ENCODE measurements at places on chromosomes 4 and X.

GRCh38 chrX:9860826-9861225, 74.6 kb downstream of the SHROOM2 start:
- DNase-seq = no peak

DNA sequence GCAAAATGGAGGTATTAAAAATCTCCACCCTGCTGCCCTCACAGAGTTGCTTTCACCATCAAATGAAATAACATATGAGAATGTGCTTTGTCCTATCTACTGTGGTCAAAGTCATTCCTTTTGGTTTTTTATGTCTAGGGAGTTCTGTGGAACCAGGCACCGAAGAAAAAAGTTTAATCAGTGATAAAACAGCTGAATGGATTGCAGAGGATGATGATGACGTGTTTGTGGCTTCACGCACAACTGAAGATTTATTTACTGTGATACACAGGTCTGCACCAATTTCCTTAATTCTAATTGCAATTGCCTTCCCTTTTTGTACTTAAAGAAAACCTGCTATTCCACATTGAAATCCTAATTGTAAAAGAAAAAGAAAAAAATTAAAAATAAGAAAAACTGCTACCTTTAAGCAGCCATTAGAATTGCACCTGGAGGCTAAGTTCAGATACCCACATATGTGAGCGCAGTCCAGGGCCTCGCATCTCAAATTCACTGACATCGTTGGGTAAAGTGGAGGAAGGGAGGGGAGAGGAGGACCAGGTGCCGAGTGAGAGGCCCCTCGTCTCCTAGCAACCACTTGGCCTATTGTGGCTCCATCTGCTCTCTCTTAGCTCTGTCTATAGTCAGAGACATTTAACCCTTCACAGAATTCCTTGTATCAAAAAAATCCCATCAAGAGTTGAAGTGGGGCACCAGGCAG, 10.5 kb upstream of the RTL5 start:
- no peak for DNase-seq

DNA sequence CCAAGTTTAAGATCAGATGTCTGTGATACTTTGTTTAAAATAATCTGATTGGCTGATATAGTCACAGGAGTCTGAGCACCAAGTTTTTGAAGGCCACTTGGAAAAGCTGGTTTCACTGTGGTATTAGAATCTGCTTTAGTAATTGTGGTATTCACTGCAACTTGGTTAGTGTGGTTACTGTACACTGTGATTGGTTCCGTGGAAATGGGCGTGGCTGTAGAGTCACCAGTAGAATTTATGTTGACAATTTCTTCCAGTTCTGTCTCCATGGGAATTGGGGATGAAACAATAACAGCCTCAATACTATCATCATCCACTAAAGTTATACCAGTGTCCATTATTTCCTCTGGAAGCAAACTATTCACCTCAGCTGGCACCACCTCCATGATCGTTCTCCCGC, 26.2 kb downstream of the LIN54 start:
- DNase-seq = no peak

DNA sequence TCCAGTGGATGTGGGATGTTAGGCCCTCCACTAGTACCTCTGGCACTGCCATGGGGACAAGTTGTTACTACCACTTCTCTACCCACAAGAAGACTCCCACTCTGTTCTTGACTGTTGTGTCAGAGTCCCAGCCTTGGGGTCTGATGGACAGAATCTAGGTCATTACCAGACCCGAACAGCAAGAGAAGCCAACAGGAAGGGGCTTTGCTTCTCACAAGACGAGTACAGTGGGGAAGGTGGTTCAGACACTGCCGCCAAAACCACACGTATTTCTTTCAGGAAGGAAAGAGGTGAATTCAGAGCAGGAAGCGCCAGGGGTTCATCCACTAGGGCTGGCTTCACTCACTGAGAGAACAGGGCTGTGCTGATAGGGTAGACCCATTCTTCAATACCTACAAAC, 161.3 kb upstream of the KIT start:
- DNase-seq = no peak
